ENCODE measurements at places on chromosomes 2 and 18.

- no peak for DNase-seq
These were observed 33.7 kb upstream of the RFX8 start for GRCh38 chr2:101508636-101509035.

- DNase-seq: peak; percentile 8
These were observed 4.9 kb upstream of the SIX2 start for GRCh38 chr2:45014016-45014702.

DNA sequence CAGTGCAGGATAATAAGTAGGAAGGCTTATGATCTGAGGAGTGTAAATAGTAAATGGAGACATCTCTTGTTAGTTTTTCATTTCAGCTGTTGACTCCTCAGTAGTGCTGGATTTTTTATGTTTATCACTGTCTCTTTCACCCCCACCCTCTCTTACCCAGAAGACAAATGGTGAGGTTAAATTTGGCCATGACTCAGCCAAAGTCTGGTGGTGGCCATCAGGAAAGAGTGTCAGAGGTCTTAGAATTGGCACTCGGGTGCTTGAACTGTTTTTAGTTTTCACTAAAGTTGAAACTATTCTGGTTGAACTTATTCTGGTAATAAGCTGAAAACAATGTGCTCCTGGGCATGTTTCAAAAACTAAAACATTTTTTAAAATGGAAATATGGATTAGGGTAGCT, 123.3 kb downstream of the FHOD3 start:
- no peak for DNase-seq

GRCh38 chr18:37254236-37254754, 311.3 kb downstream of the CELF4 start:
- DNase-seq: no peak

GRCh38 chr2:214180071-214180470, 230.8 kb upstream of the VWC2L start:
- no peak for DNase-seq

DNA sequence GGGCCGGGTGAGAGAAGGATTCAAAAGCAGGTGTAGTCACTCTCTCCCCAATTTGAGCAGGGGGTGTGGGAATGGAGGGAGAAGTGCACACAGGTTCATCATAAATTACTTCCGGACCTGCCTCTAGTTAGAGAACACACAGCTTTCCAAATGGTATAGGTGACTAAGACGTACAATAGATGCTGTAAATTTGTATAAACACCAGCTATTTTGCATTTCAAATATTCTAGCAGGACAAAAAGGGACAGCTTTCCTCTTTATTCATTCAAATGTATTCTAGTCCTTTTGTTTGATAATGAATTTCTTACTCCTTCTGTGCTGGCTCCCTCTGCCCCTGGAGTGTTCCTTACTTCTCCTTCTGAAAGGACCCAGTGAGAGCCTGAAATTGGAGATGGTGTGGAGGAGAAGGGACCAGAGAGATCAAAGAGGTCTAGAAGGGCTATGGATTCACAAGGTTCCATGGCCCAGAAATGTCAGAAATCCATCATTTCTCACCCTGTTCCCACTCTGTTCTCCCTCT, 53.2 kb upstream of the SH3BP4 start:
- DNase-seq: no peak

GRCh38 chr2:105836840-105837692, 92.4 kb downstream of the NCK2 start:
- no peak for DNase-seq

- DNase-seq: no peak
These were observed 67.2 kb downstream of the REV1 start for GRCh38 chr2:99422599-99422998.

DNA sequence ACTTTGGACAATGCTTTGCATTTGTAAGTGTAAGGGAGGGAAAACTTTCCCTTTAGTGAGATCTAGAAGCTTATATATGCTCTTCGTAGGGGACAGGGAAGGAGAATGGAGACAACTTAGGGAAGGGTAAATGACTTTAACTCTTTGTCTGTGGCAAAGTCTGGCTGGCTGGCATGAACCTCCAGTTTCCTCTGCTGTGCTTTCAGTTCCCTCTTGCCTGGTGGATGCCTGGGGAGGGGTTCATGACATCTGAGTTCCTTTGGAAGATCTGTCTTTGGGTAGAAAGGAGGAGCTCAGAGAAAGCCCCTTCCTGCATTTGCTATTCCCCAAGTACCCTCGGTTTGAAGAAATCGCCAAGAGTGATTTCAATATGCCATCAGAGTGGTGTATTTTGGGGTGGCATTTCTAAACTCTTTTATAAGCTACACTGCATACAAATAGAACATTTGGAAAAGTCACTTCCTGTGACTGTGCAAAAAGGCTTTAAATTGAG, 143.6 kb downstream of the VAPA start:
- DNase-seq: peak; percentile 47

GRCh38 chr2:239303711-239304532, 96.9 kb downstream of the HDAC4 start:
- DNase-seq: no peak

GRCh38 chr2:2691419-2691818, 360.3 kb upstream of the MYT1L start:
- DNase-seq: no peak

GRCh38 chr18:74778191-74778847, 180.6 kb downstream of the ZNF407 start:
- no peak for DNase-seq

DNA sequence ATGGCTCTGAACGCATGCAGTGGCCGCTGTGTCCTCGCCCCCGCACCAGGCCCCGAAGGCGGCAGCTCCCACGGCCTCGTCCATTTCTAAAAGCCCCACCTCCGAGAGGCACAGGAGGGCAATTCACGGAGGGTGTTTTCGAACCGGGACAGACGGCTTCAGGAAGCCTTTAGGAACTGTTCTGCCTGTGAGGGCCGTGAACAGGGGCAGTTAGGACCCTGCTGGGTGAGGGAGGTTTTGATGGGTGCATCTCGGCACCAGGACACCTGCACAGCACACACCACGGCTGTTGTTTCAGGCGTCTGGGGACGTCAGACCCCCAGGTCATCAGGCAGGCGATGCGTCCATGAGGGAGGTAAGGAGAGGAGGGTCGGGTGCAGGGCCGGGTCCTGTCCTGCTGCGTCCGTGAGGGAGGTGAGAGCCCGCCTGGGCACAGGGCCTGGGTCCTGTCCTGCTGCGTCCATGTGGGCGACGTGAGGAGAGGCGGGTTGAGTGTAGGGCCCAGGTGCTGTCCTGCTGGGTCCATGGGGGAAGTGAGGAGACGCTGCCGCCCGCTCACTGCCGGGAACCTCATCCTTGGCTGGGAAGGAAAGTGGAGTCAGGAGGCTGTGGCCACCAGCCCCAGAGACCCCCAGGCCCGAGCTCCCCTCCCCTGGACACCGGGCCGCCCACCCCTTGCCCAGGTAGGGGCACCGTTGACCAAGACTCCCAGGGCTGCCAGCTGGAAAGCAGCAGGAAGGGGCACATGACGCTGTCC, 25.5 kb upstream of the KCNG2 start:
- no peak for DNase-seq

DNA sequence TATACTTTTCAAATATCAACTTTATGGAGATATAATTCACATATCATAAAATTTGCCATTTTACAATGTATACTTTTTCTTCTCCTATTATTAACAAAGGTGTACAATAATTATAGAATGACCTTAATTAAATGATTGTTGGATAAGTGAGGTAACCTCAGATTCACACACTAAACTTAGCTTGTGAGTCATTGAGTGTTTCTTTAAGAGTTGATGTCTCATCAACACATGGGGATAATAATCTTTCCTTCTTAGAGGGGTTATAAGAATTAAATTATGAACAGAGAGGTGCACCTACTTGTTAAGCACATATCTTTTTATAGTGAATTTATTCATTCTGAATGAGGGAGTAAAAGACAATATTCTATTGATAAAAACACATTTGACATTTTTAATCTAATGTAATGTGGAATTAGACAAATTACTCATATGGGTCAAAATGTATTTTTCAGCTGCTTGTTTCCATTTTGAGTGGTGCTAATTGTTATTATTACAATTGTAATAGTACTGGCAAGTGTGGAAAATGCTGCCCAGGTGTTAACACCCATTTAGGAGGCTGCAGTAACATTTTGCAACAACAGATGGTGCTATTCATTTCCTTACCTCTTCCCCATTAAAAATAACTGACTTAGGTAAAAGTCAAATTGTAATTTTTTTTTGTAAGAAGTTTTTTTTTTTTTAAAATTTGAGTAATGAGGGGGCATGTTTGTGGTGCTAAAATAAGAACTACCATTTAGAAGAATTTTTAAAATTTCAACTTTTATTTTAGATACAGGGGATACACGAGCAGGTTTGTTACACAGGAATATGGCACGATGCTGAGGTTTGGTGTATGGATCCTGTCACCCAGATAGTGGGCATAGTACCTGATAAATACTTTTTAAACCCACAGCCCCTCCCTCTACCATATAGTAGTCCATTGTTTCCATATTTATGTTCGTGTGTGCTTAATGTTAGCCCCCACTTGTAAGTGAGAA, 32.1 kb upstream of the DYNAP start:
- no peak for DNase-seq

DNA sequence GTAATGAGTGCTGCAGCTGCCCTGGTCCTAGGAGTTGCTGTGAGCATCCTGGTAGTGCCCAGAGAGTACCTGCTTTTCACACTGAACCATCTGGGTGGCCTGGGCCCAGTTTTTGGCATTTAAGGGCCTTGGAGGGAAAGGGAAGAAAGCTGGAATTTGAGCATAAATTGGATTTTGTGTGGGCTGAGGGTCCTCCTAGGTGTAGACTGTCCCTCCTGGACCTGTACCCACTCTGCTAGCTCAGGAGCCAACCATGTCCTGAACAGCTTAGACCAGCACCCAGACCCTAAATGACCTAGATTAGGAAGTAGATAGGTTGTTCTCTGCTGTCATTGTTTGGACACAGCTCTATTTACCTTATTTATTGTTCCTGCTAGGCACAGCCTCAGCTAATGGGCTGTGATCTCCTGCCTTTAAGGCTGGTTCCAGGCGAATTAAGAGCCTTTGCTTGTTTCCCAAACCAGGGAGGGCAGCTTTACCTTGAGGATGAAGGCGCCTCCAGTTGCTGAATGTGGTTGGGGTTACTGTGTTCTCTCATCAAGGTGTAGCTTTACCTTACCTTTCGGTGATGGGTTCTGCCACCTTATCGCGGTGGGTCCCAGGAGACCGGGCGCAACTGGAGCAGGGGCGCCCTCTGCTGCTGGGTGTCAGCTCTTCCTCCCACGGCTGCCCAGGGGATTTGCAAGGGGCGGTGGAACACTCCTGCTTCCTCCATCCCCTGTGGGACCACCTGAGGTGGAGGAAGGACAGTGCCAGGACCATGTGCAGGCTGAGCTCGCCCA, 34.4 kb downstream of the ITGA6 start:
- no peak for DNase-seq

DNA sequence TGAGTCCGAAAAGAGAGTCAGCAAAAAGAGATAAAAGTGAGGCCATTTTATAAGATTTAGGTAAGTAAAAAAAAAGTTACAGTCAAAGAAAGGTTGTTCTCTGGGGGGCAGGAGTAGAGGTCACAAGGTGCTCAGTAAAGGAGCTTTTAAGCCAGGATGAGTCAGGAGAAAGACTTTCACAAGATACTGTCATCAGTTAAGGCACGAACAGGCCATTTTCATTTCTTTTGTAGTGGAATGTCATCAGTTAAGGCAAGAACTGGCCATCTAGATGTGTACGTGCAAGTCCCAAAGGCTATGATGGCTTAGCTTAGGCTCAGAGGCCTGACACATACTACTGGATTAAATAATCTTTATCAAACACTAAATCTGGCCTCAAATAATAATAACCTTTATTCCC, 1207.3 kb upstream of the FAM98A start:
- DNase-seq: no peak

GRCh38 chr2:112293636-112294401, 18.4 kb downstream of the ZC3H6 start:
- DNase-seq: no peak

DNA sequence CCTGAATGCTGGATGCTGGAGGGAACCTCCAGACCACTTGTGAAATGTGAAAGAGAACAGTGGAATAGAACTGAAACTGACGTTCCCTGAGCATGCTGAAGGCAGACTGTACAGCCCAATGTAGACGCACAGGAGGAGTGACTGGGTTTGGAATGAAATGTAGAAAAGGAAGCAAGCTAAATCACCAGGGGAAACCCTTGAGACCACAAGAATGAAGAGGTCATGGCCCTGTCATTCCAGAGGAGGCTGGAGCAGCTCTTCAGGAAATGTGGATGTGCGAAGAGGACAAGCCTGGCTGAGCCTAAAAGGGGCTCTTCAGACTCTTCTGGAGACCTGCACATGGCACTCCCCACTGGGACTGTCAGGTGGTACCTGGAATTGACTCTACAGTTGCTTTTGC, 118.5 kb upstream of the ALPP start:
- no peak for DNase-seq

DNA sequence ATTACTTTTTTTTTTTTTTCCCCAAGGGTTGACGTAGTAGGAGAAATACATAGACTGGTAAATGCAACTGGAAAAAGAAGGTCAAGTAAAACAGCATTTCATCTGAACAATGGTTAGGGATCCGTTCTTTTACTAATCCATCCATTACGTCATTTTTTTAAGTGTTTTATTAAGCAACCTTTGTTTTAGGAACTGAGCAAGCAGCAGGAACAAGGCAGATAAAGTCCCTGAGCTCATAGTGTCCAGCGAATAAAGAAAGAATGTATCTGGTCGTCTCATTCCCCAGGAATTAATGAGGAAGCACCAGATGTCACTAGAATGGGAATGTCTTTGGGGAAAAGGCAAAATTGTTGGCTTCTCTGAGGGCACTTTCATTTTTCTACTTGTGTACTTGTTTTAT, 842.4 kb downstream of the TDRD15 start:
- DNase-seq: no peak

DNA sequence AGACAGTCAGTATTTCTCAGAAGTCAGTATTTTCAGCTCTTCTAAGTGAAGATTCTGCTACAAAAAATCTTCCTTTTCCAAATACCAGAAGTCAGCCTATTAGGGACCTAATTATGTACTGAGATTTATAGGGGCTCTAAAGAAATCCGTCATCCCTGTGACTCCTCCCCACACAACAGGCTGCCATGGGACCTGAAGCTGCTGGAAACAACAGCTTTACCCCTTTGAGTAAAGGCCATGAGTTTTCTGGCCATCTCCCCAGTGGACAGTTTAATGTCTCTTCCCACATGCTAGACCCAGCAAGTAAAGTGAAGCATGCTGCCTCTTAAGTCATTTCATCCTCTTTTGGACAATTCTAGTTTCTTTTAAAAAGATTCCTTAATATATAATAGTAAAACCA, 255.7 kb upstream of the ACVR2A start:
- DNase-seq: no peak

DNA sequence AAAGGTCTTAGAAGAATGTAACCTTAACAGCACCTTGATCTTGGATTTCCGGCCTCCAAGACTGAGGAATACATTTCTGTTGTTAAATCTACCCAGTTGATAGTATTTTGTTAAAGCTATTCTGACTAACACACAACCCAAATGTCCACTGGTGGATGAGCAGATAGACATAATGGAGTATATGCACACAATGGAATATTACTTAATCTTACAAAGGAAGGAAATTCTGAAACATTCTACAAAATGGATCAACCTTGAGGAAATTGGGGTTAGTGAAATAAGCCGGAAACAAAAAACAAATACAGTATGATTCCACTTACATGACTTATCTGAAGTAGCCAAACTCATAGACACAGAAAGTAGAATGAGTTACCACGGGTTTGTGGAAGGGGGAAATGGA, 168.7 kb downstream of the ZNF804A start:
- no peak for DNase-seq
